ENCODE measurements at places on chromosomes 4 and X.

GRCh38 chr4:39626261-39626660 is 12.4 kb downstream of the SMIM14 start:
- ATAC-seq, result peak; percentile 34

- no peak for ATAC-seq
Observed at GRCh38 chrX:17743913-17744312, 6.6 kb downstream of the SCML1 start.

- no peak for ATAC-seq
Observed at GRCh38 chr4:173264684-173265185, 69.4 kb downstream of the HMGB2 start.

DNA sequence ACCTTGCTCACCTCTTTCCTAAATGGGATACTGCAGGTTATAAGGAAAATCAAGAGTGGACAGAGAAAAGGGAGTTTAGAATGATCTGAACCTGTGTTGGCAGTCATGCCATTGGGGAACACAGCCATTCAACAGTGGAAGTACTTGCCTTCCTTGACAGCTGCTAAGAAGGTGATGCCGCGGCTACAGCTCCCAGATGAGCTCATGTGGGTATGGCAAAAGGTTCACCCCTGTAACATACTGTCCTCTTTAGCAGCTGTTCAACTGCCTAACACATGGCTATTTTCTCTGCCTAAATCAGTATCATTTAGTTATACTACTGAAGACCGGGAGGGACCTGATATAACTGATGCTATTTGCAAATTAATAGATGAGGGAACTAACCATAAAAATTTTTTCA is 76.8 kb downstream of the DCHS2 start:
- ATAC-seq, result no peak

GRCh38 chr4:115249808-115250207 is 136.4 kb upstream of the NDST4 start:
- ATAC-seq, result no peak

- no peak for ATAC-seq
Observed at GRCh38 chr4:34733185-34733941, 1511.0 kb downstream of the ARAP2 start.

- no peak for ATAC-seq
Observed at GRCh38 chrX:110280954-110281353, 36.9 kb downstream of the AMMECR1 start.

- ATAC-seq, result no peak
Observed at GRCh38 chr4:102477657-102478056, 23.5 kb upstream of the NFKB1 start.

DNA sequence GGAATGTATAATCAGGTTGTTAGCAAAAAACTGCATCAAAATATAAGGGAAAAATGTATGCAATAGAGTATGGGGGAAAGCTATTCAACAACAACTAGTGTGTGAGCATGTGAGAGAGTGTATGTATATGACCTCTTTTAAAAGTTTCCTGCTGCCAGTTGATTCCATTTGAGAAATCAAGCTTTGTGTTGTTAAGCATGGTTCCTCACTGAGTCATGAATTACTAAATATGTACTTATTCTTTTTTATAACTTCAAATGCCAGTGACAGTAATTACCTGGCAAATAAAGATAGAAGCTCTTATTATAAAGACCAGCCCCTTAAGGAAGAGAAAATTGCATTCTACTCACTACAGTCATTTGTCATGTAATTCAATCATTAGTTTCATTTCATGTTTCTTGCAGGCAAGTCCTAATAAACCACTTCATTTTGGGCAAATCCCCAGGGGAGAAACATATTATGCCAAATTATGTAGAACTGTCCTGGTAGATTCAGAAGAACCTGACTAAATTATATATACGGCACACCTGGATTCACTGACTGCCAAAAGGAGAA is 19.2 kb downstream of the RASGEF1B start:
- ATAC-seq, result peak; percentile 75

DNA sequence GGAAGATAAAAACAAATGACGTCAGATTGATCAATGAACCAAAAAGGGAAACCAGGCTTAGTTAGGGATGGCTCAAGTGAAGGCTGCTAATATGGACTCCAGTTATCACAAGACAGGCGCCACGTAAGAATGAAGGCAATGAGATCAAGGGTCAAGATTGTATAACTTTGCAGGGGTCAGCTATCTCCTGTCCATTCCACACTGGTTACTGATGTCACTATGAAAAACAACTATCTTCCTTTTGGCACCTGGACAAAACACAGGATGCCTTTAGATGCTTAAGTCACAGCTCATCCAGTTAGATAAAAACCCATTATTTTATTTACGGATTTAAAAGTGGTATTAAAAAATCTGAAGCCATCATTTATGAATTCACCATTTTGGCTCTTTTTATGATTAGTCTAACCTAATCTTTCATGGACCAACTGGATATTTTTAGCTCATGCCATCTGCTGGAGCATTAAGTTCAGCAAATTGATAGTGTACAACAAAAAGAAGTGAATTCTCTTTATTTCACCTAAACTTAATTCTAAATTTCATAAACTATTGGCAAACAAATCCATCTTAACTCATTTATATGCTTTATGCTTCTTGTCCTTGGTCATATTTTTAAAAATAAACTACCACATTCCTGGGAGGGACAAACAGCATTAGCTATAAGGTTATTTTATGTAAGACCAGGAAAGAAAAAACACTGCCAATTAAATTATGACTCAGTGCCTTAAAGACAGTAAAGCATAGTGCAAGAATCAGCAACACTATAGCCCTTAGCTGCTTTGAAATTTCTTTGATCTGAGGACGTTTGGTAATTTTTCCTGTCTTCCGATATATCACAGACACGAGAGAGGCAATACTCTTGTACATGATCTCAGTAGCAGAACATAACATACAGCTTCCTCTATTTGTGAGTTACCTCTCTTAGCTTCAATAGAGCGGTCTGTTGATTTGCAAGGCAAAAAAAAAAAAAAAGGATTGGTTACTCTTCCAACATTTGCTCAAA is 27.0 kb downstream of the DHX15 start:
- ATAC-seq, result peak; percentile 69
